Upper lobe of left lung (tissue), 6 donors: ENCODE measurements at places on chromosomes 1 and 21. TPM values are rescaled to one million over a fixed set of nuclear protein-coding genes. Genes with fewer than 3 reads are reported as not detected.

The ESRRG gene
- total RNA-seq = 0.23 TPM

The CROCC gene
- 71.7 TPM for total RNA-seq

The PRR9 gene
- not detected for total RNA-seq

The OR2L13 gene
- total RNA-seq = not detected

The NECTIN4 gene
- total RNA-seq = 19.9 TPM

The TRIM58 gene
- total RNA-seq = 4.6 TPM

DNA sequence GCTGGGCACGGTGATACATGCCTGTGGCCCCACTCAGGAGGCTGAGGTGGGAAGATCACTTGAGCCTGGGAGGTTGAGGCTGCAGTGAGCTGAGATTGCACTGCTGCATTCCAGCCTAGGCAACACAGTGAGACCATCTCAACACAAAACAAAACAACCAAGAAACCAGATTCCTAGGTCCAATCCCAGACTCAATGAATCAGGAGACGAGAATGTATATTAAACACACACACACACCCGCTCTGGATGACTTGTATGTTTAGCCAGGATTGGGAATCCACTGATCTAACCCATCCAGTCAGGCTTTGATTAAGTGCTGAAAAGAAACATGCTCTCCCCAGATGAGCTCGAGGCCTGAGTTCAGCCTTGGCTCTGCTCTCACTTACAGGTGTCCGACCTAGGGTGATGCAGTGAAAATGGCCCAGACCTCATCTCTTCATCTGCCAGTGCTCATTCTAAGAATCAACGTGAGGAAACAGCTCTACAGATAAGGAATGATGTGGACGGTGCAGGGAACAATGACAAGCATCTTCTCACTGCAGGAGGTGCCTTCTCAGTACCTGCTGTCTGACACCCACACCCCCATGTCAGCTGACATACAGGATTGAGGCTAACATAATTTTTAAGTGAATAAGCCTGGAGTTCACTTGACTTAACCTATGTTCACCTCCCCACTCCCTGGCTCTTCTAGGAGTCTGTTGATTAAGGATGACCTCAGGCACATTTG lies 15.3 kb upstream of the SRSF4 start:
- no peak for DNase-seq

DNA sequence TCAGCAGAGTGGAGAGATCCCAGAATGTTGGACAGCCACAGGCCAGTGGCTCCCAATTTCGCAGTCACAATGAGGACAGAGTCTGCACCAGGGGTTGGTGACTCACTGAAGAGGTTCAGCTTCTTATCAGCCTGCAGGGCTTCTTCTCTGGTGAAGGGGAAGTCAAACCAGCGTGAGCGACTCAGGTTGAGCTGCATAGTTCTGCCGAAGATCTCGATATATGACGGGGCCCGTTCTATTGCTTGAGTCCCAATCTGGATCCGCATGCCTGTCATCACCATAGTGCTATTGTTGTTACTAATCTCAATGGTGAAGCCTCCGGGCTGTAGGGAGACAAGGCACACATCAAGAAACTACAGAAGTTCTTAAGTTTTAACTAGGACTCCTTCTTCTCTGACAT lies 58.5 kb downstream of the UBR4 start:
- DNase-seq = no peak

GRCh38 chr1:200316148-200316803 lies 93.6 kb downstream of the ZNF281 start:
- DNase-seq = no peak

GRCh38 chr1:180135535-180135934 lies 19.1 kb upstream of the QSOX1 start:
- no peak for DNase-seq

DNA sequence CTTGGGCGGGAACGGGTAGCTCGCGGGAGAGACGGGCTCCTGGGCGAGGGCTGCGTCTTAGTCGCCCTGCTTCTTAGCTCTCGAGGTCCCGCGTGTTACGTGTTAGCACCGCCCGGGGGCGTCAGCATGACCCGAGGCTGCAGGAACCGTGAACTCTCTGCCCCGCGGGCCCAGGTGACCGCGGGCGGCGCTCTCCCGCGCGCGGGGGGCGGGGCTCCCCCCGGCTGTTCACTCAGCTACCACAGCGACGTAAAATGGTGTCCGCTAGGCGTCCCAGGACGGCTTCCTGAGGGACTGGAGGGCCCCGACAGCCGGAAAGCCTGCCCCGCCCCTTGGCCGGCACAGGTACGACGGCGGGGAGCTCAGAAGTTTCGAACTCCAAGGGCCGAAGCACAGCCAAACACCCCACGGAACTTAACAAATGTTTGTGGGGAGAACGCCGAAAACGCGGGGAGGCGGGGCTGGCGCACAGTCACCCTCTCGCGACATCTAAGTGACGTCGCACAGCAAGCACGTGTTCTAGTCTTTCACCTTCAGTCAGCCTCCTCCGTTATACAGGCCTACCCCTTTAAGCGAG lies 780 bp upstream of the RBM15 start:
- peak; percentile 97 for DNase-seq

DNA sequence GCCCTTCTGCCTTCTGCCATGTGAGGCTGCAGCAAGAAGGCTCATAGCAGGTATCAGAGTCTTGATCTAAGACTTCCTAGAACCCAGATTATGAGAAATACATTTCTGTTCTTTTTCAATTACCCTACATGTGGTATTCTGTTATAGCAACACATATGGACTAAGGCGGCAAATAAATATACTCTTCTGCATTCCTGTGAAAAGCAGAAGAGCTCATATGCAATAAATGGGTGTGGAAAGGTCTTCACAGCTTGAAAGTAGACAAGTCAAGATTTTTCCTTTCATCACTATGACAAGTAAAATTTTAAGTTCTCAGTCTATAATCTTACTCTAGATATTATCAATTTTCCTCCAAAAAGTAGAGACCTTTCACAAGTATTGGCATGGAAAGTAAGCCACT lies 36.6 kb downstream of the TNFSF18 start:
- DNase-seq = no peak

DNA sequence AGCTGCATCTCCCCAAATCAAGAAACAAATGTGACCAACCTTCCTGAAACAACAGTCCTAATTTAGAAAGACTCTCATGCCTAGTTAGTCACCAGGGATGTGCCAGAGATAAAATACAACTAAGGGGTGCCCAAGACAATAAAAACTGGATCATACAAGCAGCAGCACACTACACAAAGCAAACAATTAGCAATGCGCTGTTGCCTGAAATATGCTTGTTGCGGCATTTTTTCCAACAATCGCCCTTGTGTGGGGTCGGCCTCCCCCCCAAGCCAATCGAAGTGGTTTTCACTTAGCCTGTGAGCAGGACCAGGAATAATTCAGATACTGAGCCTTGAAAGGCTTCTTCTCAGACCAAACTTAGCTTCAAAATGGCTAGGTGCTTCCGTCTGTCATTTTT lies 1.4 kb upstream of the STMN1 start:
- no peak for DNase-seq

- DNase-seq = no peak
These were observed 743 bp upstream of the KRTAP10-10 start for GRCh38 chr21:44636209-44637017.
